Activated T-helper 2 cell treated with anti-CD3 and anti-CD28 coated beads, Interferon-gamma antibody, Interleukin-2, Interleukin-4, amounts not matched to agents 10 μg/mL and 5 μg/mL and 100 μg/mL, durations not matched to agents 14 hours and 24 hours and 36 hours (primary cell): ENCODE measurements at places on chromosomes 1 and 21.

DNA sequence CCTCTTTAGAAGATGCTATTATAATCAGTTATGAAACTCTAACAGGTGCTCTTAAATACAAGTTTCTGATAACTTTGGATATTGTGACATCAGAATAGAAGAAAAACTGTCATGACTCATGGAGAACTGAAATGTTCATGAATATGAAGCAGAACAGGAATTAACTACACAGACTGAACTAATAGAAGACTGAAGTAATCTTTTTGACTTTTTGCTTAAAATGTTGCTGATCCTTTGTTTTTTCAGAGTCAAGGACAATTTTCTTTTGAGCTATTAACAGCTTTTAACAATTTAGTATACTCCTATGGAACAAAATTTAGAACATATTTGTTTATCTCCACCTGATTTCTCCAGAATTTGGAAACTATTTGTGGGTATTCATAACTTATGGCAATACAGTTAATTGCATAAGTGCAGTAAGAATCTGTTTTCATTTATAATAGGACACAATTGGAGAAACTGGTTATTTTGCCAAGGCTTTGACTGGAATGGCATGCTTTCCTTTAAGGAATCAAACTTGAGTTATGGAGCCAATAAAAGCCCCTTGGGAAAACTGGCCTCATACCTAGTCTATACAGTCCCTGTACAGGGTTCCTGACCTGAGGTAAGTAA is 18.7 kb upstream of the PLA2G5 start:
- peaks cover 3% of the 10 kb centered on the region for H3K4me1 ChIP-seq
- DNase-seq: no peak
- H3K27me3 ChIP-seq: peaks cover 19% of the 10 kb centered on the region
- peaks cover 3% of the 10 kb centered on the region for H3K36me3 ChIP-seq

- no peak overlapping the region for H3K4me3 ChIP-seq
- H3K4me1 ChIP-seq: peaks cover 5% of the 10 kb centered on the region
- H3K27me3 ChIP-seq: peaks cover 30% of the 10 kb centered on the region
- H3K36me3 ChIP-seq: no peaks in the 10 kb centered on the region
Observed at GRCh38 chr1:20082772-20083171, 12.8 kb downstream of the PLA2G5 start.

- no peak overlapping the region for H3K27ac ChIP-seq
- H3K27me3 ChIP-seq: no peaks in the 10 kb centered on the region
- peaks cover 14% of the 10 kb centered on the region for H3K4me1 ChIP-seq
- peaks cover 8% of the 10 kb centered on the region for H3K36me3 ChIP-seq
- DNase-seq: no peak
- H3K4me3 ChIP-seq: no peak overlapping the region
Observed at GRCh38 chr1:59692591-59692990, 122.2 kb upstream of the HOOK1 start.

DNA sequence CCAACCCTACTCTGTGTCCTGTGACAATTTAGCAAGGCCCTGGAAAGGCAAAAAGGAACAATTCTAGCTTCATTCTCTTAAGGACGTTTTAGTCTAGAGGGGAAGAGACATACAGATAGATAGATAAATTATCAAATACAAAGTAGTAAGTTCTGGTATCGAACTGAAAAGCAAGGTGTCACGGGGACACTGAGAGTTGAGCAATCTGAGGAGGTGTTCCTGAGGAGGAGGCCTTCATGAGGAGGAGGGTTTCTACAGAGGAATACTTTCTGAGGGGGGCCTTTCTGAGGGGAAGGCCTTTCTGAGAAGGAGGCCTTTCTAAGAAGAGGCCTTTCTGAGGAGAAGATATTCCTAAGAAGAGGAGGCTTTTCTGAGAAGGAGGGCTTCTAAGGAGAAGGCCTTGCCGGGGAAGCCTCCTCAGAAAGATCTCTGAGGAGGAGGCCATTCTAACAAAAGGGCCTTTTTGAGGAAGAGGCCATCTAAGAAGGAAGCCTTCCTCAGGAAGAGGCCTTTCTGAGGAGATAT is 155.9 kb upstream of the COA6 start:
- peaks cover 19% of the 10 kb centered on the region for H3K4me1 ChIP-seq
- H3K36me3 ChIP-seq: no peaks in the 10 kb centered on the region
- no peak overlapping the region for H3K27ac ChIP-seq
- H3K4me3 ChIP-seq: no peak overlapping the region
- no peak for DNase-seq
- H3K27me3 ChIP-seq: peaks cover 27% of the 10 kb centered on the region

GRCh38 chr1:88401313-88401712 is 282.8 kb upstream of the PKN2 start:
- no peaks in the 10 kb centered on the region for H3K27me3 ChIP-seq
- H3K4me3 ChIP-seq: no peak overlapping the region
- no peaks in the 10 kb centered on the region for H3K36me3 ChIP-seq

- DNase-seq: no peak
- no peak overlapping the region for H3K4me3 ChIP-seq
- H3K27ac ChIP-seq: no peak overlapping the region
- no peaks in the 10 kb centered on the region for H3K36me3 ChIP-seq
- H3K27me3 ChIP-seq: peaks cover 54% of the 10 kb centered on the region
Observed at GRCh38 chr1:110555807-110556470, 37.0 kb upstream of the KCNA10 start.

DNA sequence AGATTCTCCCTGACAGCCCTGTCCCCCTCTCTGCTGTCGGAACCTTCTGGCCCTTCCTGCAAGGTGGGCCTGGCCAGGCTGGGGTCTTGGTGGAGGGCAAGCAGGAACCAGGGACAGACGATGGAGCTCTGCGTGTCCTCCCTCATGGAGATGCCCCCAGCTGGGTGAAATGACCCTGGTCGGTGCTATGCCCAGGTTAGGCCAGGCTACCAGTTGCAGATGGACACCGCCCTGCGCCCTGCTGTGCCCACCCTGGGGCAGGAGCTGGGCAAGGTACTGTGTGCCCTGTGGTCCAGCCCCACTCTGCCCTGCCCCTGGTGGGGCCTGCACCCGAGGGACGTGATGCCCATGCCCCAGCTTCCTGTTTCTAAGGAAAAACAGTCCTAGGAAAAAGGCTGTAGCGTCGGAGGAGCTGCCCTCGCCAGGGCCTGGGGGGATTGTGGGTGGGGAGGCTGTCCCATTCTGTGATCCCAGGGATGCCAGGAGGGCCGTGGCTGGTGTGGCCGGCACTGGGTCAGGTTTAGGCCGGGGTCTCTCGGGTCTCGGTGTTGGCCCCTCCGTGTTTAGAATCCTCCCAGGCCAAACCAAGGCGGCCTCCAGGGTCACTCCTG is 77.6 kb downstream of the MORN1 start:
- no peak for DNase-seq
- no peak overlapping the region for H3K27ac ChIP-seq
- peak overlapping the region; percentile 8 for H3K4me3 ChIP-seq
- peaks cover 7% of the 10 kb centered on the region for H3K36me3 ChIP-seq
- no peaks in the 10 kb centered on the region for H3K4me1 ChIP-seq

GRCh38 chr1:241627453-241628259 is 12.5 kb downstream of the CHML start:
- no peak for DNase-seq
- H3K4me1 ChIP-seq: peaks cover 14% of the 10 kb centered on the region
- H3K36me3 ChIP-seq: peaks cover 8% of the 10 kb centered on the region
- peak overlapping the region; percentile 27 for H3K4me3 ChIP-seq
